ENCODE measurements at places on chromosomes 1 and 21.

DNA sequence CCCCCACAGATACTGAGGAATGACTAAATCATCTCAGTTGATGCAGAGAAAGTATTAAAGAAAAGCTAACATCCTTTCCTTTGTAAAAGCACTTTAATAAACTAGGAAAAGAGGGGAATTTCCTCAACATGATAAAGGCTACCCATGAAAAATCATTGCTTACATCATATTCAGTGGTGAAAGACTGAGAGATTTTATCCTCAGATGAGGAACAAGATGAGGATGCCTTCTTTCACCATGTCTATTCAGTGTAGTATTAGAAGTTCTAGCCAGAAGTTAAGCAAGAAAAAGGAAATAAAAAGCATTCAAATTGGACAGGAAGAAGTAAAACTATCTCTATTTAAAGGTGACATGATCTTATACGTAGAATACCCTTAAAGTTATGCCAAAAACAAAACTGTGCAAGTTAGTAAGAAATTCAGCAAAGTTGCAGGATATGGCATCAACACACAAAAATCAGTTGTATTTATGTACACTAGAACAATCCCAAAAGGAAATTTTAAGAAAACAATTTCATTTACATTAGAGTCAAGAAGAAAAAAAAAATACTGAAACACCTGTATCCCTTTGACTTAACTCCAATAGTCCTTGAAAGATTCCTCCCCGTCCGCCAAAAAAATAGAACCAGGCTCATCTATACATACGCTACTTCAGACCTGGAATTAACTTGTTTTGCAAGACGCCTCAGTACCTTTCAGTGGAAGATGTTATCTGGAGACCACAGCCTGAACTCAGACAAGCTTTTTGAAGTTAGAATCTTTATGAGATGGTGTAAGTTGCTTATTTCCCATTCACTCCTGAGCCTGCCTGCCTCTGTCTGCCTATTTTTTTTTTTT lies 17.5 kb downstream of the ZMYM4 start:
- no peak for DNase-seq

- DNase-seq, result no peak
Observed at GRCh38 chr21:37072274-37072987, 440 bp downstream of the PIGP start.

GRCh38 chr1:40607921-40608320 lies 57.6 kb downstream of the RIMS3 start:
- DNase-seq, result no peak

GRCh38 chr1:40315795-40316594 lies 1.1 kb downstream of the COL9A2 start:
- DNase-seq, result no peak

DNA sequence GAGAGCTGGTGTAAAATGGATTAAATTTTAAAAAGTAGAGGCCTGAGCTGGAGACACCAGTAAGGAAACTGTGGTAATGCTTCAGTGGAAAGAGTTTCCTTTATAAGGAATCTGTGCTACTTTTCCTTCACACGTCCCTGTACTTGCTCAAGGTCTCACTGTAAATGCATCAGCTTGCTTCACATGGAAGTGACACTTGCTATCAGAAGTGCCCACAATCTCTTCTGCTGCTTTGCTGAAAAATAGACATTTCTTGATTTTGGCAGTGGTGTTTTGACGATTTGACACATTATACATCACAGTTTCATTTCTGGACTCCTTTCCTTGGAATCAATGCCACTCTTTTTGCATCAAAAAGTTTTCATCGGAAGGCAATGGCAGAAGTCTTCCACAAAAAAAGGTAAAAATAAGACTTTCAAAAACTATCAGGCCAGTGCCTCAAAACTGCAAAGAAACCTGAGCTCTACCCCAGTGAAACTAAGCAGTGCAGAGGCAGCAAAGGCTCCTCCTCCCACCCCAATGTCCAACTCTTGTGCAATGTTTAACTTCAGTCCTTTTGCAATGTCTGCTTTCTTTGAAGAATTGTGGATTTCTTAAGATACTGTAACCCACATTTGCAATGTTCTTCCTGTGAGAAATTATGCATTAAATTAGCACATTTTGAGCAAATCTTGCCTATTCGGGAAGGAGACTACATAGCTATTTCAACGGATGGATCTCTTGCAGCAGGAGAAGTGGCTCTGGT lies 18.4 kb upstream of the TSPAN2 start:
- DNase-seq, result no peak

GRCh38 chr1:173187671-173188237 lies 19.4 kb downstream of the TNFSF4 start:
- no peak for DNase-seq

GRCh38 chr1:22886211-22886610 lies 86.5 kb downstream of the LACTBL1 start:
- no peak for DNase-seq

DNA sequence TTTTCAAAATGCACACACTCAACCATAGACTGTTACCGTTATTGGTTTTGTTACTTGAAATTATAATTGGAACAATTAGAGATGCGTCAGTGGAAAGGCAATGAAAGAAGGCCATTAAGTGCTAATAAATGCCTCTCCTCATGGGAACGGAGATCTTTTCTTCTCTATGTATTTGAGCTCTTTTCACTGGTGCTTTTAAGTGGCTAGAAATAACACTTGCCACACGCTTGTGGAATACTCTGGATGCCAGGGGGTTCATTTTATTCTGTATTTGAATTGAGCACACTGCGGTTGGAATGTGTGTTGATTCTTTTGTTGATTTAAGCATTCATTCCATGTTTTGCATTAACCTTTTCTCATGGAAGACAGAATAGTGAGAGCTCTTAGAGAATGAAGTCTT lies 68.4 kb downstream of the DNM3 start:
- DNase-seq, result no peak

- DNase-seq, result no peak
Observed at GRCh38 chr1:230550428-230550827, 91.9 kb upstream of the COG2 start.

DNA sequence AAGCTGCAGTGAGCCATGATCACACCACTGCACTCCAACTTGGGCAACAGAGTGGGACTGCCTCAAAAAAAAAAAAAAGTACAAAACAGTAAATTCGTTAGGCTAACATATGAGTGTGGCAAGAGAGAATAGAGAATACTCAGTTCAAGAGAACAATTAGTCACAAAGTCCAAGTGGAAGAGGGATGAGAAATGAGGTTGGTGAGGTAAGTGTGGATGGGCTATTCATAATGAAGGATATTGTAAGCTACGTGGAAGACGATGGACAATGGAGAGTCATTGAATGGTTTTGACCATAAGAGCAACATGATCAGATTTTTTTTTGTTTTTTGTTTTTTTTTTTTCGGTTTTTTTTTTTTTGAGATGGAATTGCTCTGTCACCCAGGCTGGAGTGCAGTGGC lies 34.8 kb downstream of the WDTC1 start:
- no peak for DNase-seq

DNA sequence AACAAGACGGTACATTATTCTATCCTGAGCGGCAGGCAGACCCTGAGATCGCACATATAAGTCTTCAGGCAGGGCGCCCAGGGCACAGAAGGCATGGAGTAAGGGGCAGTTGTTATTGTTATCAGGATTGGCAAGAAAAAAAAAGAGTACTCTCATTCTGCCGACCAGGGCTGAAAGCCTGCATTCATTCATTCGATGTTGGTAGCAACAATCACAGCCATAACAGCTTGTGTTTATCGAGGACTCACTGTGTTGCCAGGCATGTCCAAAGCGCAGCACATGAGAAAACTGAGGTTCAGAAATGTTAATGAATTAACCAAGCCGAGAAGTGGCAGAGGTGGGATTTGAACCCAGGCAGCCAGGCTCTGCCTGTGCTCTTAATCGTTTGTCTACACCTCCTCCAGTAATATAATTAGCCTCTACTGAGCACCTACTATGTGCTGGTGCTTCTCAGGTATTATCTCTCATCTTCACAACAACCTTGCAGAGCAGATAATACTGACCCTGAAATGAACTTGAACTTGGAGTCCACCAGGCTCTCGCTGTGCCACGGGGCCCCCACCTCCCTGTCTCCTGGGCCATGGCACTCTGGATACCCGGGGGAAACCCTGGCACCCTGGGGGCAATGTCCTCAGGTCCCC lies 56.2 kb downstream of the TAS1R2 start:
- no peak for DNase-seq

DNA sequence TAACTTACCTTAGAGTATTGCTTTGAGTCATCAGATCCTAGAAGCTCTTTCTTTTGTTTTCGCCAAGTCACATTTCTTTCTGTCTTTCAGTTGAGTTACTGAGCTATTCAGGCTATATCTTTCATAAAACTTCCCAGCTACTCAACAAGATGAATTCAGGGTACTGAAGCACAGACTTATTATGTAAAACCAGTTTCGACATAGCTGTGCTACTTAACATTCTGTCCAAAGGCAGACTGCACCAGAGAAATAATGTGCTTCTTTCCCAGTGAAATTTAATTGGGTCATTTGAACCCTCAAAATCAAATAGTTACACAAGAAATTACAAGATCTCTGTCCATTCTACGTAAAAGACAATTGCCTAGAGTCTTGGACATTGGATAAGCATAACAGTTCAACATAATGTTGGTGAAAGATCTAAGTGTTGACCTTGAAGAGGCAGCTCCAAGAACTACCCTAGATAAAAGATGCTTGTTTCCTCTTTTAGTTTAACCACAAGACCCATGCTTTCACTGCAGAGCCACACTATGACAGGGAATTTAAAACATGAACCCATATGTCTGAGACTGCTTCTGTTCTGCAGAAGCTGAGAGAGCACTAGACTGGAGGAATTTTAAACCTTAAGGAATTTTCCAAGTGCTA lies 163.2 kb downstream of the LRRC40 start:
- DNase-seq, result no peak

GRCh38 chr1:33258788-33259274 lies 2.5 kb downstream of the ZNF362 start:
- no peak for DNase-seq

DNA sequence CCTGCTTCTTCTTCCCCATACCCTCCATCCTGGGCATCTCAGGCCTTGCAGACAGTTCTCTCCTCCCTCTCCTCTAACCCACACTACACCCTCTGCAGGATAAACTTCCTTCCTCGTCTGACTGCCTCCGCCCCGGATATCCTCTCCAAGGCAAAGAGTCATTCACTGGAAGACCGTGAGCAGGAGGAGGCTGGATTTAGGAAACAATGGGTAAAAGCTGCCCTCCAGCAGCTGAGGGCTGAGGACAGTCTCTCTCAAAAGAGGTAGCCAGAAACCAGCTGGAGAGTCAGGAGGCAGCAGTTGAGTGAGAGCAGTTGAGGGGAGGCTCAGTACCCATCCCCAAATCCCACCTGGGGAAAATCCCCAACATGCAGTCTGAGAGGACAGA lies 1.4 kb downstream of the CSRP1 start:
- no peak for DNase-seq

DNA sequence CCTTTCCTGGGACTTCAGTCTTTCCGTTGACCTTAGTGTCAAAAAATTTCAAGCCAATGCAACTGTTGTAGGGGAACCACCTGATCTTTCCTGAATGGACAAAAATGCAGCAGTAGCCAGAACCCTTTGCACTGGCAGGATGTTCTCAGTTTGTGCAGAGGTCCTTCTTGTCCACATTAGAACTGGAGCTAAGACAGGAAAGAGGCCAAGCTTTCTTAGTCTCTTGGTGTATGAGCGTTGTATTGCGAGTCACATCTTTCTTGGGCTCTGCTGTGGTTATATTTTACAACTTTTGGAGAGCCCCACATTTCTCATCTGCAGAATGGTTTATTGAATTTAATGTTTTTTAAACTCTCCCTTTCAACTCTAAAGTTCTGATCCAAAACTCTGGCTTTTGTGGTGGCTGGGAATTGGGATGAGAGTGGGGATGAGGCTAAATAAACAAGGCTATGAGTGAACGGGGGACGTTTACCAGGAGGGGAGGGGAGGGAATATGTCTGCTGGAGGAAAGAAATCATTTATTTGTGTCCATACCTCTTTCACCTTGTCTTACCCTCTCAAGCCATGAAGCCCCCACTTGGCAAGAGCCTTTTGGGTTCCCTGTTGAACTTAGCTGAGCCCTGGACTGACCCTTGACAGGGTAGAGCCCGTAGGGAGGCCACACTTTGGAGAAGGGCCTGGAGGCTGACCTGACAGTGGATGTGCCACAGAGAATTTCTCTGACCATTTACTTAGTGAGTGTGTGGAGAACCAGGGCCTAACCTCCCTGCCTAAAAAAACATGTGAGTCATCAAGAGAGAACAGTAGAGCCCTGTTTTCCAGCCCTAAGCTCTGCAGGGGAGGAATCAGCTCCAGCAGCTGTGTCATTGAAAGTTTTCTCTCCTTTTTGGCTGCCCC lies 586 bp downstream of the CHI3L2 start:
- peak; percentile 68 for DNase-seq

DNA sequence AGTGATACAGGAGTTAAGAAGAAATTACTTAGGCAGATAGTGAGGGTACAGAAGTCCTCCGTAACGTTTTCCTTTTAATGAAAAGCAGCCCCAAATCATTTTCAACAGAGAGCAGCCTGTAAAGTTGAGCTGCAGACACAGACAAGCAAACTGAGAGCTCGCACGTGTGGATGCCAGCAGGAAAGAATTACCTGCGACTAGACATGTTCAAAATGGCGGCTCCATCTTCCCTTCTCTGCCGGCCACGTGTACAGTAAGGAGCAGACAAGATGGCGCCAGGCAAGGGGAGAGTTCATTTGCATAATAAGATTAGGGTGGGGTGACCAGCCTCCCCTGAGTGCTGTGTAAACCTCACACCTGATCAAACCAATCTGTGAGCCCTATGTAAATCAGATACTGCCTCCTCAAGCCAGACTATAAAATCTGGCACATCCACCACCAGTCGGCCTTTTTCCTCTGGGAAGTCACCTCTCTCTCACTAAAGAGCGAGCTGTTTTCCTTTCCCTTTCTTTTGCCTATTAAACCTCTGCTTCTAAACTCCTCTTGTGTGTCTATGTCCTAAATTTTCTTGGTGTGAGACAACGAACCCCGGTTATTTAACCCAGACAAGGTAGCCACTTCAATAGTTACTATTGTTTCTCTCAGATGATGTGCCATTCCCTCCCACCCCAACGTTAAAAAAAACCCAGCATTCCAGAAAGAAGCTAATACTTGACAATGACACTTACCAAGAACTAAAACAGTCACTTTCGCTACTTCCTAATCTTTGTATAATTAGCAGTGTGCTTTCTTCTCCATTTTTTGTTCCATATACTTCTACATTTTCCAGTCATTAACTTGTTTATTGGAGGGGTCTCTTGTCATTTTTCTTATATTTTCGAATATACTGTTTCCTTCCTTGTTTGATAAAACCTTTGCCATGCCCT lies 27.4 kb downstream of the DUSP10 start:
- no peak for DNase-seq

DNA sequence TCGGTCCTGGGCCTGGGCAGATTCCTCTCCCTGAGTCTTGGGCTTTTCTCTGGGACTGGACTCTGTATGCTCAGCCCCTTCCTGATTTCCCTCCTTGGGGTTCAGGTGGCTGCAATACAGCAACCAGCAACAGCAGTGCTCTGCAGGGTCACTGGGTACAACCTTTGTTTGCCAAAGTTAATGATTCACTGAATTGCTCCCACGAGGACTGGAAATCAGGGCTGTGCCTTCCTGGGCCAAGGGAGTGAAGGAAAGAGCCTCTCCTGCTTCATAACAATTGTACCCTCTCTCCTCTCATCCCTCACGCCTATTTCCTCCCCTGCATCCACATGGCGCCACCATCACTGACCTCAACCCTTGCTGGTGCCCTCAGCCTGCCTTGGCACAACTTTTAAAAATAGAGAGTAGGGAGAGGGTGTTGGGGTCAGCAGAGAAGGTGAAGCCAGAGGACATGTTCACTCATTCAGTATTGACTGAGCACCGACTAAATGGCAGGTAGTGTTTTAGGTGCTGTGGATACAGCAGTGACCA lies 52.8 kb upstream of the GOLT1A start:
- no peak for DNase-seq
